ENCODE measurements at places on chromosomes 2 and 18. TPM values are rescaled to one million over a fixed set of nuclear protein-coding genes. Genes with fewer than 3 reads are reported as not detected.

DNA sequence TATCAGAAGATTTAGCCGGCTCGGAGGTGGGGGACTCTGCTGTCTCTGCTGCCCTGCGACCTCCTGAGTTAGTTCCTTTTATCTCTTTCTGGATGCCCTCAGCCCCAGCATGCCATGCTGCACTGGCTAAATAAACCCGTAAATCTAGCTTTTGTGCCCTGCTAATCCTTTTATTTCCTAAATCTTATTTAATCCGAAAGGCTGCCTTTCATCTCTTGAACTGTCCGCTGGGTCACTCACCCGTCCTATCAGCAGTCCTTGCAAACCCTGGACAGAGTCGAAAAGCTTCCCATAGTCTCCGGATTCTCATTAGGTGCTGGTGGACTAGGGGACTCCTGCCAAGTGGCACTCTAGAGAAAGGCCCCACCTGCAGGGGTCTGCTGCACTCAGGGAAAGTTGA lies 122.0 kb upstream of the APCDD1 start:
- H3K4me1 ChIP-seq = no peaks in the 10 kb centered on the region
- no peaks in the 10 kb centered on the region for H3K27me3 ChIP-seq
- no peak overlapping the region for H3K27ac ChIP-seq
- H3K4me3 ChIP-seq = no peak overlapping the region
- DNase-seq = no peak

- no peaks in the 10 kb centered on the region for H3K36me3 ChIP-seq
- H3K27ac ChIP-seq = no peak overlapping the region
- DNase-seq = no peak
- H3K27me3 ChIP-seq = peaks cover 37% of the 10 kb centered on the region
These were observed 59.1 kb downstream of the CMPK2 start for GRCh38 chr2:6806604-6807003.

GRCh38 chr2:12948231-12948960 lies 231.7 kb downstream of the TRIB2 start:
- H3K36me3 ChIP-seq = no peaks in the 10 kb centered on the region
- no peak overlapping the region for H3K4me3 ChIP-seq
- peaks cover 9% of the 10 kb centered on the region for H3K4me1 ChIP-seq
- no peak overlapping the region for H3K27ac ChIP-seq

GRCh38 chr18:55265984-55266383 lies 306.7 kb upstream of the CCDC68 start:
- no peak for DNase-seq
- no peak overlapping the region for H3K27ac ChIP-seq
- H3K4me1 ChIP-seq = no peaks in the 10 kb centered on the region
- no peak overlapping the region for H3K4me3 ChIP-seq
- H3K36me3 ChIP-seq = no peaks in the 10 kb centered on the region

Gene SCN9A
- not detected for total RNA-seq

Gene TTN
- total RNA-seq = 0.73 TPM

Gene TMEM127
- total RNA-seq = 22.2 TPM
